ENCODE measurements at places on chromosomes 7 and 10.

GRCh38 chr7:140617081-140617480 is 23.5 kb downstream of the DENND2A start:
- no peak for DNase-seq

- no peak for DNase-seq
Observed at GRCh38 chr7:114901771-114902170, 20.1 kb upstream of the MDFIC start.

DNA sequence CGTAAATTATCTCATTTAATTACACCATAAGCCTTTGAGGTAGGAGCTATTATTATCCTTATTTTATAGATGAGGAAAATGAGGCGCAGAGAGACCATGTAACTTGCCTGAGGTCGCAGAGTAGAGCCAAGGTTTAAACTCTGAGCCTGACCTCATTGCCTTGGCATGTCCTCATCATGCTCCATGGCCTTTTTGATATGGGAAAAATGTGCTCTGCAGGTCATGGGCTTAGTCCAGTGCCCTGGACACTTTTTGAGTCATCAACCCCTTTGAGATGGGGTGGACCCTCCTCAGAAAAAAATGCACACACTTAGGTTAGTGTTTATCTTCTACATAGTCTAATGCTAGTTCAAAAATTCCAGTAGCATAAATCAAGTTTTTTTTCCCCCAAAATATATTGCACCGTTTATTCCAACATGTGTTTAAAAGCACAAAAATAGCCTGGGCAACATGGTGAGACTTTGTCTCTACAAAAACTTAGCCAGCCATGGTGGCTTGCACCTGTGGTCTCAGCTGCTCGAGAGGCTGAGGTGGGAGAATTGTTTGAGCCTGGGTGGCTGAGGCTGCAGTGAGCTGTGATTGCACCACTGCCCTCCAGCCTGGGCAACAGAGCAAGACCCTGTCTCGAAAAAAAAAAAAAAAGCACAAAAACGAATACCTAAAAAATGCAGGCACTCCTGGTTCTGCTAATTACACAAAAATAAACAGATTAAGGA is 28.6 kb upstream of the TMEM178B start:
- DNase-seq = no peak

DNA sequence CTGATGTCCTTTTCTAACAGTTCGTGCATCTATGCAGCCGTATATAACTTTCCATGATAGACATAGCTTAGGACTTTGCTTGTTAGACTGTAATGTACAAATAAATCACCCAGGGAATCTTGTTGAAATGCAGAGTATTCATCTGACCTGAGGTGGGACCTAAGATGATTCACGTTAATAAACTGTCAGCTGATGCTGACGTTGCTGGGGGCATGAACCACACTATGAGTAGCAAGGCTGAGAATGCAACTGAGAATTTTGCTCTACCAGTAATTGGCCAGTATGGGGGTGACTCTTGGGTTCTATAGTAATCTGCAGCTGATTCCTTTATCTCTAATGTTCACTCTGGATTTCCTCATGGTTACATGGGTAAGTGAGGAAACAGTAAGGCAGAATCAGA is 130.1 kb upstream of the MALRD1 start:
- DNase-seq = no peak

DNA sequence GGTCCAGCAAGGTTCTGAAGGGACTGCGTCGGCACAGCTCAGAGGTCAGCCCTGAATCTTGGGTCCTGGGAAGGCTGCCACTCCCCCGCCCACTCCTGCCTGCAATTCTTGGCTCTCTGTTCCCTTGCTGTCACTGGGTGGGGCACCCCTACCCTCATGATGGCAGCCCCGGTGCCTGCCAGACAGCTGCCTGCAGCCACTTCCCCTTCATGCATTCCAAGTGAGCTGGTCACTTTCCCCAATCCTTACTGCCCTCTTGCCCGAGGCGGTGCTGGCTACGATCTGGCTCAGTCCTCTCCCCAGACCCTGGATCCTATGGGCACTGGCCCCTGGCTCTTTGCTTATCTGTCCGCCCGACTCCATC is 14.2 kb downstream of the MYL10 start:
- DNase-seq = peak; percentile 52

- no peak for DNase-seq
Observed at GRCh38 chr7:51633596-51633995, 317.0 kb upstream of the COBL start.

DNA sequence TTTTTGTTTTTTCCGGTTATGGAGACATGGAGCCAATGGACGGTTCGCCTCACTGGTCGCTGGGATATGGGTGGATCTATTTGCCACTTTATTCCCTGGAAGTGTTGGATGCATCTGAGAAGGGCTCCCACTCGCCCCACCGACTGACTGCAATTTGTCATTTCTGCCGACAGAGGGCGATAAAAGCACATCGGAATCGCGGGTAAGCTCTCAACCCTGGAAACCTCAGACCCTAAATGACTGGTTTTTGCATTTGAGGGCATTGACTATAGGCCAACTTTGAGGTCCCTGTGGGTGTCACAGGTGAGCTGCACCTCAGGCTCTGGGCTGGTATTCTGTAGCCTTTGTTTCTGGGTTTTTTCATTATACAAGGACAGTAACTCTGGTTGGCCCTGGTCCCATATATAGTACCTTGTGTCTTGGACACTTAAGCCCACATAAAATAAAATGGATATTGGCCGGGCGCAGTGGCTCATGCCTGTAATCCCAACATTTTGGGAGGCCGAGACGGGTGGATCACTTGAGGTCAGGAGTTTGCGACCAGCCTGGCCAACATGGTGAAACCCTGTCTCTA is 11.9 kb upstream of the OPALIN start:
- peak; percentile 67 for DNase-seq

DNA sequence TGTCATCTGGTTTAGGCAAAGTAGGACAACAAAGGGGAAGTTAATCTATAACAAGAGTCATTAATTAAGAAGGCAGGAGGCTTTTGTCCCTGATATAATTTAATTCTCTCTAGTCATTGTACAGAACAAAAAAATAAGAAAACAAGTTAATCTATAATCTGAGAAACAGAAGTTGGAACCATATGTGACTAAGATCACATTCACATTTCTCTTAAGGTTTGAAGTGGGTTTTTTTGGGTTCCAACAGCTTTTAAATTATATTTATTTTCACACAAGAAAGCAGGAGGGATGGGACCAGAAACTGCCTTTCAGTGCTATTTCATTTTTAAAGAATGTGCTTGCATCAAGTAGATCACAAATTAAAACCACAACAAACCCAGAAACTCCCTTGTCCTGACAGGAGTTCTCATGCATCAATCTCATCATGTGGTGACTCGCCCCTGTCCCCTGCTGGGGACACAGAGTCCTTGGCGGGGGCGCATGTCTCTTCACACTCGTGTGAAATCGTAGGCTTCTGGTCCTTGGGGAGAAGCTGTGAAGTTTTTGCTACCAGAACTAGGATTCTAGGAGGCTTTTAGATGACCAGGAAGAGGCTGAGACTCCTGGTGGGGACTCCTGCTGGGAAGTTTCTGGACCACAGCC is 10.1 kb upstream of the OPN4 start:
- DNase-seq = peak; percentile 28

DNA sequence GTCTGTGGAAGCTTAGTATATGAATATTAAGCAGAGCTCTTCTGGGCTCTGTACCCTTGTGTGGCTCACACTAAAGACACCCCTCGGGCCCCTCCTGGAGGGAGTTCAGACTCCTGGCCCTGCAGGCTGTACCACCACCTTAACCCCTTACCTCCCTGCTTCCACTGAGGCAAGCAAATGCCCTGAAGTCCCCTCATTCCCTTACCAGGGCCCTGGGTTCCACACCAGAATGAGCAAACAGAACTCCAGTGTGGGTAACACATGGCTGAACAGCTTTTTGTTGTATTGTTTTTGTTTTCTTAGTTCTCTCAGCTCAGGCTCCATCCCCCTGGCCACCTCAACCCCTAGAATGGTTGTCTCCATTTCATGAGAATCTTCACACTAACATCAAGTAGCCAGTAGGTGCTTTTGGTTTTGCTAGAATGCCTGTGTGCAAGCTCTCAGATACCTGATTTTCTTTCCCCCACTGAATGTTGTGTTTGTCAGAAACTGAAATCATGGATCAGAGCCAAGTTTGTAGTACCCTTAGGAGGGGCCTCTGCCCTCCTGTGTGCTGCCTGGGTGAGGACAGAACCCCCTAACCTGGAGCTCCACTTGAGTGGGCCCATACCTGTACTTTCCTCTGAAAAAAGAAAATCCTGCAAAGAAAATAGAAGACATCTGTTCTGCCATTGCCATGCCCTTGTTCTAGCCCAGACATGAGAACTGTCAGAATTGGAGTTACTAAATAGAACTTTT is 2.8 kb upstream of the WAPL start:
- DNase-seq = no peak

GRCh38 chr10:15469111-15469510 is 98.0 kb upstream of the FAM171A1 start:
- no peak for DNase-seq

DNA sequence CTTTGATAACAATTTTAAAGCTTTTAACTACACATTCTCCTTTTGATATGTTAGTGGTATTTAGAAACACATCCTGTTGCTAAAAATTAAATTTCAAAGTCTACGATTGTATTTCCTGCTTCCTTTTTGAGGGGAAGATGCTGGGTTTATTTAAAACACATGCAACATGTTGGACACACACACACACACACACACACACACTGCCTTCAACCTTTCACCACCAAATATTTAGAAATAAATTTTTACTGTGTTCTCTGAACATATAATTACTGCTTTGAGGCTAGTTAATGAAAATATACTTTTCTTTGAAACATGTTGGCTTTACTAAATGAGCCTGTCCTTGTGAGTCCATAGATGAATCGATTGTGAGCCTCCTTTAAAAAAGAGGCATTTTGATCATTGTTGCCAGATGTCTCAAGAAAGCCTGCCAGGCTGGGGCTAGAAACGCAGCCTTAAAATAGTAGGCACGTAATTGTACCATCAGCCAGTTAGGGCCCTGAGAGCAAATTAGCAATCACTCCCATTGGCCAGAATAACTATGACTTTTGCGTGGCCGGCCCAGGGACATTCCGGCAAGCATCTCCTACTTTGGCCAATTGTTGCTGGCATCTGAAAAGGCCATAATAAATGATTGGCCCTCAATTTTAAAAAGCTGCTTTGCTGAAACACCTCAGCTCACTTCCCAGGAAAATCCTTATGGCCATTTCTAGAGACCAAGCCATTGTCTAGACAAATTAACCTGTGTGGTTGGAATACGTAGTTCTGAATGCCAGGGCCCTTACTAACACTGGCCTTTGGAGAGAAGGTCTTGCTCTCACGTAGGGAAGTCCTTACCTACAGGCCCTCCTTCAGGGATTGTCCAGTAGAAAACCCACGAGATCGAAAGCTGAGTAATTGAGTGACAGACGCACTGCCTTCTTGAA is 9.9 kb upstream of the TEX36 start:
- DNase-seq = peak; percentile 77

GRCh38 chr7:110676785-110677184 is 414.1 kb upstream of the LRRN3 start:
- DNase-seq = no peak

Measured in foreskin fibroblast (primary cell).